ENCODE measurements at places on chromosomes 4 and X. TPM values are rescaled to one million over a fixed set of nuclear protein-coding genes. Genes with fewer than 3 reads are reported as not detected.
A peak's percentile ranks its signal among the peaks of the same experiment; 100 is the strongest.

DNA sequence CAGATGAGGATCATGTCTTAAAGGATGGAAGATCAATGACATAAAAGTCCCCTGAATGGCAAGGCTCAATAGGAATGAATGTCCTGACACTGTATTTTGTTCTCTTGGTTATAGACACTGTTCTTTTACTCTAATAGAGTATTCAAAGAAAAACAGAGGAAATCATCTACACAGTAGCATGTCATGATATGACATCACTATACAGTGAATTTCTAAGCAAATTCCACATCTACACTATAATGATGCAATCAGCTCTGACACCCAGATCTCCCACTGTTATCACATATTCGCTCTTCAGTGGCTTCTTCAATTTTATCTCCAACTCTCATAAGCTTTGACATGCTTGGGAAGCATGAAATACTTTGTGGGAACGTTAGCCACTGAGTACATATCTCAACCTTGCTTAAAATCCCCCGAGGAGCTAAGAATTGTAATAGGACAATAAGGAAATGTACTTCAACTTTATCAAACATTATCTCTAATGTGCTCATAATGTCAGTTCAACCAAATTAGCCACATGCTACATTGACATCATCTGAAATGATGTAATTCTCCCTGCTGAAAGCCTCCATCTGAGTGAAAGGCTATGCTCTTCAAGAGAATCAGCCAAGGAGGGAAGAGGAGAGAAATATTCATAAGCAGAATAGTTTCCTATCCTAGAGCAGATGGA, 139.6 kb upstream of the PTCHD1 start:
- DNase-seq: no peak

GRCh38 chrX:131633285-131633917, 89.5 kb downstream of the OR13H1 start:
- peak; percentile 40 for DNase-seq

- no peak for DNase-seq
Observed at GRCh38 chr4:109754093-109754857, 24.4 kb upstream of the PLA2G12A start.

The UGT2B17 gene
- not detected for total RNA-seq

The LAMP2 gene
- total RNA-seq: 155 TPM

- DNase-seq: no peak
Observed at GRCh38 chr4:38383646-38384121, 280.3 kb upstream of the KLF3 start.

- DNase-seq: no peak
Observed at GRCh38 chr4:145565328-145565727, 53.9 kb upstream of the MMAA start.

GRCh38 chrX:72340041-72340440, 34.3 kb upstream of the CITED1 start:
- no peak for DNase-seq

GRCh38 chrX:20995829-20996228, 378.4 kb upstream of the CNKSR2 start:
- no peak for DNase-seq

The RPL39 gene
- total RNA-seq: 6,062 TPM

DNA sequence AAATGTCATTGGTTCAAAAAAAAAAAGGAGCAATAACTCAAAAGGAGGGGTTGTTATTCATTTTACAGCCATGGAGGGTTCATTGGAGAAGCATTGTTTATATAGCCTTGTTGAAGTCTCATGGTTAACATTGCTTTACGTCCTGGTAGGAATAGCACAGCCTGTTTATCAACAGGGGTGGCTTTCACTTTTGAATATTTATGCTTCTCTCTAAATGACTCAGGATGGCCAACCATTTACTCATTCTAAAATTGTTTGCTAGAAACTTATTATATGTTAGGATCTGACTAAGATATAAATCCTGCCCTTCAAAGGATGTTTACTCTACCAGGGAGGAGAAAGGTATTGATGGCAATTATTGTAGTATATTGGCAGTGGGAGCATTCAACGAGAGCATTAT, 534.1 kb upstream of the GALNTL6 start:
- no peak for DNase-seq

- no peak for DNase-seq
Observed at GRCh38 chr4:160825644-160826338, 1338.0 kb downstream of the FSTL5 start.

The TCEAL5 gene
- not detected for total RNA-seq

- no peak for DNase-seq
Observed at GRCh38 chrX:1727531-1728027, 112.7 kb downstream of the ASMT start.

- DNase-seq: no peak
Observed at GRCh38 chrX:13272426-13272825, 47.4 kb downstream of the ATXN3L start.

The PSAPL1 gene
- not detected for total RNA-seq

DNA sequence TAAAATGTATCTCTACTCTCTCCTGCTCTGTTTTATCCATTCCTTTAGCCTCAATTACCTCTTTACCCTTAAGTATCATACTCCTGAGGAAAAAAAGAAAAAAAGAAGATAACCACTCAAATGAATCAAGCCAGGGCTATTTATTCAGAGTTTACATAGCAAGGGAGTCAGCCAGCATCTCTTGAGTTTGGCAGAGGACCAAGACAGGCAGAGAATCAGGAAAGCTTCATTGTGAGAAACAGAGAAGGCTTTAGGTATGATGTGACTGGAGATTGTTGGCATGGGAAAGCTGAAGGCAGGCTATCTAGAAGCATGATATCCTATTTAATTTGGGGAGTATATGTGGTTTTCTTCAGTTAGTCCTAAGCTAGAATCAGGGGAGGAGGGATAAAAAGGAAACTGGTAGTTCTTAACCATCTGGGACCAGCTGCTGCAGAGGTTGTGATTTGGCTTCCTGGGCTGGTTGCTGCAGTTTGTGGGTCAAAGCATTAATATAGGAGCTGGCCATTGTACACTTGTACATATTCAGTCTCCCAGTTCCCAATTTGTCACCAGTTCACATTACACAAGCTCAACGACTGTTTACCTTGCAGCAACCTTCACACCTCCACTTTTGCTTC, 11.2 kb downstream of the APELA start:
- DNase-seq: no peak

DNA sequence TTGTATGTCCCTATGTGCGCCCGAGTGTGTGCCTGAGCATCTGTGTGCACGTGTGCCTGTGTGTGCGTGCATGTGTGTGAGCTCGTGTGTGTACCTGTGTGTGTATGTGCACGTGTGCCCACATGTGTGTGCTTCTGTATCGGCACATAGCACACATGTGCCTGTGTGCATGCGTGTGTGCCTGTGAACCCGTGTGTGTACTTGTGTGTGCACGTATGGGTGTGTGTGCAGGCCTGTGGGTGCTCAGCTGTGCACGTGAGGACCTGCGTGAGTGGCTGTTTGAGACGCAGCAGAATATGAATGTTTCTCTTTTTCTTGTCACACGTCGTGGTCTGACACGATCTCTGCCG, 4.3 kb downstream of the AKAP17A start:
- DNase-seq: no peak

The CHRNA9 gene
- not detected for total RNA-seq

The STK26 gene
- total RNA-seq: 65.9 TPM

- no peak for DNase-seq
Observed at GRCh38 chr4:66539745-66540144, 869.5 kb upstream of the EPHA5 start.

GRCh38 chr4:37747772-37748330, 61.7 kb upstream of the RELL1 start:
- DNase-seq: no peak

The DNAAF6 gene
- not detected for total RNA-seq

DNA sequence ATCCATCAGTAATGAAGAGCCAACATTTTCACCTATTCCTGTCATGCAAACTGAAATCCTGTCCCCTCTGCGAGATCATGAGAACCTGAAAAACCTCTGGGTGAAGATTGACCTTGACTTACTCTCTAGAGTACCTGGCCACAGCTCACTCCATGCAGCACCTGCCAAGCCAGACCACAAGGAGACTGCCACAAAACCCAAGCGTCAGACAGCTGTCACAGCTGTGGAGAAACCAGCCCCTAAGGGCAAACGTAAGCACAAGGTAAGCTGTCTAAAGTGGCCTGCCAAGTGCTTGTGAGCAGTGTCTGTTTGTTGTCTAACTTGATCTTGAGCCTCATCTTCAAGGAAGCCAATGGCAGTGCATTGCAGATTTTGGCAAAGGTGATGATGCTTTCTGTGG, 455.9 kb downstream of the AFF2 start:
- DNase-seq: no peak

GRCh38 chrX:145910017-145910416, 92.4 kb downstream of the SLITRK2 start:
- no peak for DNase-seq

GRCh38 chrX:10821293-10821692, 200.9 kb upstream of the MID1 start:
- peak; percentile 15 for DNase-seq

GRCh38 chrX:20654596-20655106, 387.9 kb upstream of the RPS6KA3 start:
- DNase-seq: no peak

- no peak for DNase-seq
Observed at GRCh38 chr4:77065382-77065781, 10.4 kb downstream of the CCNI start.

GRCh38 chr4:126479709-126480108, 1153.0 kb upstream of the INTU start:
- DNase-seq: no peak

GRCh38 chr4:173652283-173652931, 122.4 kb upstream of the HAND2 start:
- peak; percentile 52 for DNase-seq

DNA sequence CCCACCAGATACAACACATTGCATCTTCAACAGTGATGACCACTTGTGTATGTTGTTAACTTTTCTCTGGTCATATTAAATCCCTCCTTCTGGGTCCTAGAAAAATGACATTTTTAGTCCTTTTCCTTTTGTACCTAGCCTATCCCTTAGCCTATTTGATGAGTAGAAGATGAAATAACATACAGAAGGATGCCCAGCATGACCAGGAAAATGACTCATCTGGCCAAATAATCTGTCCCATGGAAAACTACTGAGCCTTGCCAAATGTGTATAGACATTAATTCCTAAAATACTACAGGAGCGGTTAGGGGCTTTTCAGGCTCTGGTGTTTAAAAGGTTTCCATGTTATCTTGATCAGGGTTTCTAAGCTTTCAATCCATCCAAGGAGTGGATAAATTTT, 129.0 kb upstream of the KCNIP4 start:
- no peak for DNase-seq

The MAOA gene
- 90.6 TPM for total RNA-seq

Measured in uterus (tissue), 4 donors.